ENCODE measurements at places on chromosomes 6 and 20.

DNA sequence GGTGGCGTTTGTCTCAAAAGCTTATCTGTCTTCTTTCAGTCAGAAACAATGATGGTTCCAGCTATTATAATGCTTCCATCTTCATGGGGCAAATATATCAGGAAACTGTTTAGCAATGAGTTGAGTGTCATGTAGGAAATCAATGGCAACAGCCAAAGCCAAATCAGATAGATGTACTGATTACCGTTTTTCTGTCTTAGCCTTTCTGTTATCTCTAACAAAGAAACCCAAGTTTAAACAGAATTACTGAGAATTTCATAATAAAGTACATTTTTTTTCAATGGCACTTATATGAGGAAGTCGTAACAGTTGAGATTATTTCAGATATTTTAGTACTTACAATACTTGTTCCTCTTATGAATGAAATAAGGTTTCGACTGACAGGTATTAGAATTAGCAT lies 1.2 kb downstream of the NOX3 start:
- DNase-seq: no peak

GRCh38 chr6:144008120-144008811 lies at the start of gene PLAGL1:
Gene PLAGL1 (minus strand): TSS chr6:144008259. CDS start chr6:143948136, 60,123 bp downstream.
- no peak for DNase-seq

- no peak for DNase-seq
These were observed 137.6 kb upstream of the RIN2 start for GRCh38 chr20:19620446-19620845.

- DNase-seq: peak; percentile 25
These were observed 117.2 kb downstream of the LCA5 start for GRCh38 chr6:79420054-79420453.

- no peak for DNase-seq
These were observed 67.8 kb upstream of the FAM83B start for GRCh38 chr6:54778731-54779130.

DNA sequence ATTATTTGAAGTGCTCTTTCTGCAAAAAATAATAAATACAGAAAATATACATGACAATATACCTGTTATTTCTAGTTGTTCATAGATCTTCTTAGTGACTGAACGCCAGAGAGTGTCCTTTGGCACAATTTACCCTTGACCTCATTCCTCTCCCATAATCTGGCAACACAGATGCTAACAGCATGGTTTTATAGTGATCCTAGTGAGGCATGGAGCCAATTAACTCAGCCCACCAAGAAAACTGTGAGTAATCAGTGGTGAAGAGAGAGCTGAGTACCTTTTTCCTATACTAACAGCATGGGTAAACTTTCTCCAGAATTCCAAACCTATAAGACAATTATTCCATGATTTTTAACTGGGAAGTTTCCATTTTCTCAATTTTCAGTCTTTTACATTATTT lies 61.0 kb downstream of the VGLL2 start:
- DNase-seq: no peak

- no peak for DNase-seq
These were observed 59.4 kb downstream of the RPRD1B start for GRCh38 chr20:38092915-38093314.

- DNase-seq: no peak
These were observed 30.8 kb downstream of the GNAS start for GRCh38 chr20:58883241-58883691.

DNA sequence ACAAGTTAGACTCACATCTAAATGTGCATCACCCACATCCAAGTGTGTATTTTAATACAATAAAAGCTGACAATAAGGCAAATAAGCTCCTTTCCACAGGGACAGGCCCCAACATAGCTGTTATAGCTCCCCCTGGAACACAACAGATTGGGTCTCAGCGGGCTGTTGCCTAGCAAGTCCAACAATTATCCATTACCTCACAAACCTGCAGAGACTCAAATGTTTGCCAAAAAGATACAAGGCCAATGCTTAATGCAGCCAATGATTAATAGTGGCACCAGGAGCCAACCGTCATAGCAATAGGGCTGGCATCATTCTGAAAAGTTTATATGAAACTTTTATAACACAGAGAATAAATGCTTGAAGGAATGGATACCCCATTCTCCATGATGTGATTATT lies 35.7 kb downstream of the EPB41L2 start:
- no peak for DNase-seq
